ENCODE measurements at places on chromosomes 6 and 20.

- no peak for DNase-seq
These were observed 597.3 kb downstream of the PKHD1 start for GRCh38 chr6:51490101-51490500.

GRCh38 chr6:38684237-38684636 lies 18.7 kb downstream of the GLO1 start:
- no peak for DNase-seq

GRCh38 chr6:4607793-4608192 lies 168.4 kb upstream of the CDYL start:
- DNase-seq = no peak

GRCh38 chr6:1612299-1612973 lies 2.7 kb downstream of the FOXC1 start:
- no peak for DNase-seq

GRCh38 chr20:41329435-41330342 lies 10.9 kb upstream of the LPIN3 start:
- DNase-seq = peak; percentile 28

GRCh38 chr6:40499215-40499614 lies 87.9 kb downstream of the LRFN2 start:
- DNase-seq = no peak

DNA sequence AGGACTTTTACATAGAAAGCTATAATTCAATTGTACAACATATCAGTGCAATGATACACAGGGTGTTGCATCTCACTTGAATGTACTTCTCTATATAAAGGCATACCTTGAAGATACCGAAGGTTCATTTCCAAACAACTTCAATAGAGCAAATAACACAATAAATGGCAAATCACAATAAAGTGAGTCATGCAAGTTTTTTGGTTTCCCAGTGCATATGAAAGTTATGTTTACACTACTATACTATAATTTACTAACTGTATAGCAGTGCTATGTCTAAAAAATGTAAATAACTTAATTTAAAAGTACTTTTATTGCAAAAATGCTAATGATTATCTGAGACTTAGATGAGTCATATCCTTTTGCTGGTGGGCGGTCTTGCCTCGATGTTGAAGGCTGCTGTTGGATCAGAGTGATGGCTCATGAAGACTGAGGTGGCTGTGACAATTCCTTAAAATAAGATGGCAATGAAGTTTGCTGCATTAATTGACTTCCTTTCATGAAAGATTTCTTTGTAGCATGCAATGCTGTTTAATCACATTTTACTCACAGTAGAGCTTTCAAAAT lies 188.8 kb downstream of the TASP1 start:
- DNase-seq = no peak

DNA sequence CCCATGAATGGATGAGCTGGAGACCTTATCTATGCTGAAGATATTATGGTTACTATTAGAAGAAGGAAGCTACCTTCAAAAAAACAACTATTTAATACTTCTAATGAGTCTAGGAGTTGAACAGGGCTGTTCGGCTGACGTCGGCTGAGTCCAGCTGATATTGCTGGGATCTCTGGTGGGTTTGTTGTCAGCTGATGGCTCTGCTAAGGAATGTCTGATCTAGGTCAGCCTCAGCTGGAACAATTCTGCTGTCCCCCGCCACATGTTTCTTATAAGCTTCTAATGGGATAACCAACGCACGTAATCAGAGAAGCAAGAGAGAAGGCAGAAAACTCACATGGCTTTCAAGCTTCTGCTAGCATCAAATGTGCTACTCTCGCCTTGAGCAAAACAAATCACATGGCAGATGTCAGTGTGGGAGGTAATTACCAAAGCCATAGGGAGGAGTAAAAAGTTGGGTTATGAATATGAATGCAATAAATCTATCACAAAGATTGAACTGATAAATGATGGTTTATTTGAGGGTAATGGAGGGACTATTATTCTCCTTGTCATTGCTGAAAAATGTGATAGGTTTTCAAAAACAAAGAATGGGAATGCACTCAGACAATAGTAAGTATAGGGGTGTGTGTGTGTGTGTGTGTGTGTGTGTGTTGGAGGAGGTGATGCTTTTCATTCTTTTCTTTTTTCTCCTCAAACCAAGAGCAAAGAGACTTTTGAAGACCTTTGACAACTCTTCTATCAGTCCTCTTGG lies 71.5 kb downstream of the BTBD3 start:
- no peak for DNase-seq

DNA sequence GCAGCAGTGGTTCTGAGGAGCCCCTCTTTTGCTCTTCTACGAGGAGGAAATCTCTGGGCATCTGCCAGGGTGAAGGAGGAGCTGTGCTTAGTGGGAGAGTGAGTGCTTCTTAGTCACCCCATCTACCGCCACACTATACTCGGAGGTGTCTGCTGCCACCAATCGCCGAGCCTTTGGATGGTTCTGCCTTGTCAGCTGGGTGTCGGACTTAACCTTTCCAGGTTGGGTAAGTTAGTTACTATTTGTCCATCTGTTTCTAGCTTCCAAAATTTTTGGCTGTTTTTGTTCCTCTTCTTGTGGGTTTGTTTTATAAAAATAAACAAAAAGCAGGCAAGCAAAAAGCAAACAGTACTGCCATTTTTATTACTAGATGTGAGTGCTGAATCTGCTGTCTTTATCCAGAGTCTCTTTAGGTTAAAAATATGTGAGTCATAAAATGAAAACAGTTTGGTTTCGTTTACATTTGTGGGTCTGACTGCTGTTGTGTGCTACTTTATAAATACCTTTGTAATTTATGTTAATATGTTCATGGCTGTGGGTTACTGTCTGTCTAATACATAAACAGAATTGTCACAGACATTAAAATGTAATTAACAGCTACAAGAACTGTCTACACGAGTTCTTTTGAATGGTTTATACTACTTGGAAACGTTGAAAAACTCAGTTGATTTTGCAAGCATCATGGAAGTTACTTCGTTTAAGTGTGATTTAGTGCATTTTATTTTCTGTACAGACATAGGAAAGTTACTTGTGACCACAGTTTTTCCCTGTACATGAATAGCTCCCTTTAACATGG lies 89.2 kb downstream of the ARID1B start:
- no peak for DNase-seq

- DNase-seq = no peak
These were observed 292.8 kb downstream of the FRK start for GRCh38 chr6:115767931-115768330.

DNA sequence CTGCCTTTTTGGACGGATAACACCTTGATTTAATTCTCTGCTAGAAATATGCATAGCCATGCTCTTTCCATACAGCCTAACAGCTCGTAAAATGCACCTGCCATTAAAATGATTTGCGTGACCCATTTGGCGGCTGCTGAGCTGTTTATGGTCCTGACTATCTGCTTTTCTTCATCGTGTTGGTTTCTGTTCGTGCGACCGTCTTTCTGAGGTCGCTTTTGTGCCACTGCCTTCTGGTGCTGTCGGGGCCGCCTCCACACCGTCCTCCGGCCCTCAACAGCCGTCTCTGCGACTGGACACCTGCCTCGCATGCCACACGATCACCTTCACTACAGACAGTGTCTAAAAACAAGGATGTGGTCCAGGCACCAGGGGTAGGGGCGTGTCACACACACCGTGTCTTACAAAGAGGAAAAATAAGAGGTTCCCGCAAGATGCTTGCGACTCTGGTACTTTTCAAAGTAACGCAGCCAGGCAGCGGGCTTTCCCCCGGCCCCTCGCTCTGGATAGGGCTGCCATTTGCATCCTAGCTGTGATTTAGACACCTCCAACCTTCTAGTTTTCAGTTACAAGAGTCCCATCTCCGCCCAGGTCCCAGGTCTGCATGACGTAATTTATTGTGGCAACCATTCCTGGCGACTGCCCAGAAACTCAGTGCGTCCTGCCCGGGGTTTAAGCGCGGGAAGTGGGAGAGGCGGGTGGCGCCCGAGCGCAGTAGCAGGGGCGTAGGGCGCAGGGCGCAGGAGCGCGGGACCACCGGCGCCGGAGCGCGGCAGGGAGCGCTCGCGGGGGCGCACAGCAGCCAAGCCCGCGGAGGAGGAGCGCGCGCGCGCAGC lies at the start of gene STMND1:
Gene STMND1 (plus strand): TSS at position 629 of the 836 bp plus-strand sequence. CDS start 208 bp downstream, outside the sequence.
- DNase-seq = no peak

DNA sequence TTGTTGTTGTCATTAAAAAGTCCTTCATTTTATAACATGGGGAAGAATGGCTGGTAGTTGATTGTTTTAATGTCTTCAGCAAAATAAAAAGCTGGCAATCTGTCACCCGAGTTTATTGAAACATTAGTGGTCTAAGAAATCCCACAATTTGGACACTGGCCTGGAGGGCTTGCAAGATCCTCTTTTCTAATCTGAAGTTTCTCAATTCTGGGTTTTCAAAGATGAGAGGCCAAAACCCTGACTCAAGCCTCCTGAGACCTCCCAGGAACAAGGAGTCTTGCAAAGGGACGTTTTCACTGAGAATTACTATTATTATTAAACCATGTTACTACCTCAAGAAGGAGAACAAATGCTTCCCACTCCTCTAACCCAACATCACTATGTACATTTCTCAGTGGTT lies 19.5 kb downstream of the MAP1LC3A start:
- no peak for DNase-seq

DNA sequence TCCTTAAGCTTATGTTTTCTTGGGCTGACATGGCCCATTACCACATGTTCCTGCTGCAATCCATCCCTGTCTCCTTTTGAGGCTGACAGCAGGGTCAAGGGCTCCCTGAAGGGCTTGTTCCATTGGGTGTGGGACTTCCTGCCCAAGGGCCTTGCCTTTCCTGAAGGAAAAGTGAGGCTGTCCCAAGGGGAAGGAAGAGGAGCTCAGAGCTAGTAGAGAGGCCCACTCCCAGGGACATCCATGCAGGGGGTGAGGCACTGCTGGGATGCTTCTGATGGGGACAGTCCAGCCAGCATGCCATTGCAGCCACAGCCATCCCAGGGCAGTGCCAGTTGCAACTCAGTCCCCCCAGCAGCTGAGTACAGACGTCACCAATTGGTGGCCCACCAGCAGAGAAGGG lies 138.4 kb upstream of the FOXA2 start:
- DNase-seq = no peak

DNA sequence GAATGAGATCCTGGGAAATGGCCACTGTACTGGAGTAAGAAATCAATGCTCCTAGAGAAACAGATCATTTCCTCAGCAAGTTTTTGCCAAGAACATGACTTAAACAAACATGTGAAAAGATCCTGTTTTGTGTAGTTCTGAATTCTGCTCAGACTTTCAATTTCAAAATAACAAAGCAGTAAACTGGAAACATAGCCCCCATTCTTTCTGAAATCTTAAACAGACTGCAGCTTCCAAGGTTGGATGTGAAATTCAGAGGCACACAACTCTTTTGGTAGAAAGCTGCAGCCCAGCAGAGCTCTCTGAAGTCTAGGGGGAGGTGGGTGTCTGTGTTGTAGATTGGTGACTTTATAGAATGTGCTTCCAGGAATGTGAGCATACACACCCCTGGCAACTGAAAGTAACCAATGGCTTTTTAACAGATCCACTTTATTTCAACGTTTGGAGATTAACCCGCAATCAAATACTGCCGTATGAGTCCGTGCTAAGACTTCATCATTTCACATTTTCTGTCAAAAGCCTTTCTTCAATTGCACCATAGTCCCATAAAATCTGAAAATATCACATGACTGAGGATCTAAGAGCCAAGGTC lies 86.4 kb downstream of the ATXN1 start:
- DNase-seq = no peak

- no peak for DNase-seq
These were observed 11.9 kb upstream of the SIRPD start for GRCh38 chr20:1569415-1569881.

DNA sequence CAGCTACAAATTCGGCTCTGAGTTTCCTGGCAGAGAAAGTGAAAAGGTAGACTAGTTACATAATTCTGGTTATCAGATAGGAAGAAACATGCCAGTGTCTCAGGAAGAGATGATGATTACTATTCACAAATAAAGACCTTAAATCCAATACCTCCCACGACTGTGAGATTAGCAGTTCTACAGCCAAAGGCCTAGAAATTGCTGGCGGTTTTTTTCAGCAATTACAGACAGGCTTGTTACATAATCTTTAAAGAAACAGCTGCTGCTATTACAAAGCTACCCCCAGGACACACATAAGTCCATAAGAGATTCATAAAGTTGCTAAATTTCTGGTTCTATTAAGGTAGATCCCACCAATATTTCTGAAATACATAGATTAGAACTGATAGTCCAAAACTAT lies 40.2 kb downstream of the PIGU start:
- no peak for DNase-seq

DNA sequence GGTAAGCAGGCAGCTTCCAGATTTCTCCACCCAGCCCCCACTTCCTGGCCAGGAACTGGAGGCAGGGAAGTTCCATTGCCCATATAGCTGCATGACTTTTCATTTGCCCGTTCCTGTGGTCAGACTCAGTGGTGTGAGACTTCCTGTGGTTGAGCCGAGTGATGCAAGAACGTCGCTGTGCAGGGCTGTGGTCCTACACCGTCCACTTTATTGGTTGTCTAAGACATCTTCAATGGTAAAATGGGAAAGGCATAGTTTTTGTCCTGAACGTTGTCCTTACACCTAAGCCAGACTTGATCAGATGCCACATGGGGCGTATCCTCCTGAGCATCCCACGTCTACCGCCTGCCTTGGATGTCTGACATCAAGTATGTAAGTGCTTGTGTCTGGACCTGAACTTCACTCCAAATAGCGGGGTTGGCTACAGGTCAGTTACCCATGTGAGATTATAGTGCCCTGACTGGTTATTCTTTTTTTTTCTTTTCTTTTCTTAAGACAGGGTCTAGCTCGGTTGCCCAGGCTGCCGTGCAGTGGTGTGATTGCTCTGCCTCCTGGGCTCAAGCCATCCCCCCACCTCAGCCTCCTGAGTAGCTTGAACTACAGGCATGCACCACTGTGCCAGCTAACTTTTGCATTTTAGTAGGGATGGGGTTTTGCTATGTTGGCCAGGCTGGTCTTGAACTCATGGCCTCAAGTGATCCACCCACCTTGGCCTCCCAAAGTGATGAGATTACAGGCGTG lies 25.9 kb upstream of the GTSF1L start:
- no peak for DNase-seq
